NCI-H1417 (cell line): ENCODE measurements at places on chromosomes 2 and 18.
A peak's percentile ranks its signal among the peaks of the same experiment; 100 is the strongest.

- no peak for DNase-seq
These were observed 221.5 kb downstream of the TFCP2L1 start for GRCh38 chr2:121063471-121063870.

DNA sequence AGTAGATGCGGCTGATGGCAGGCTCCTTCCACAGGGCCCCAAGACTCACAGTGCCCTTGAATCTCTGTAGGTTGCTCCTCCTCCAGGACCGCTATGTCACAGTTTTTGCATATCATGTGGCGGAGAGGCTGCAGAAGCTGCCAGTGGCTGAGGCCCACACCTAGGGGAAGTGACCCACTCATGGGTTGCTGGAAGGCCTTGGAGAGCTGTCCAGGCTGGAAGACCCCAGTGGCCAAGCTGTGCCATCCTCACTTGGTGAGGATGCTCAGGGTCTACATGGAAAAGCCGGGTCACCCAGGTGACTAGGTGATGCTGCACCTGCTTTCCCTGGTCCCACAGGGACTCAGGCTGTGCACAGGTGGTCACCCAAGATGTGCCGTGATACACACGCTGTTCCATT is 90.6 kb downstream of the SEPTIN10 start:
- DNase-seq: no peak

- DNase-seq: peak; percentile 90
These were observed 30.8 kb upstream of the ZNF396 start for GRCh38 chr18:35407871-35408481.

- no peak for DNase-seq
These were observed 20.5 kb upstream of the RPL37A start for GRCh38 chr2:216478151-216478550.

DNA sequence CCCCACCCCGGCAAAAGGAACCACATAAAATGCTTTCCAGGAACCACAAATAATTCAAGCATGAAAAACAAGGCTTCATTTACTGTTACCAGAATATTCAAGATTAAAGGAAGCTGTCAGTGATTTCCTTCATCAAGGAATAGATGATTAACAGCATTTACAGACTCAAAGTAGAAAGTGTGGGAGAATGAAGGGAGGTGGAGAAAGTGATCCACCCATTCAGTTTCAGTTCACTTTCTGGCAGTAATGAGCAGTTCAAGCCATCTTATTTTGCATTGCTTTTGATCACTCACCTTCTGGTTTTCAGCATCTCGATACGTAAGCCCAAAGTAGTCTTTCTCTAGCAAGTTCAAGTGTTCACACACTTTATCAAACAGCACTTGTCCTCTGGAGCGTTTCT is 99.0 kb downstream of the EPB41L3 start:
- DNase-seq: no peak

DNA sequence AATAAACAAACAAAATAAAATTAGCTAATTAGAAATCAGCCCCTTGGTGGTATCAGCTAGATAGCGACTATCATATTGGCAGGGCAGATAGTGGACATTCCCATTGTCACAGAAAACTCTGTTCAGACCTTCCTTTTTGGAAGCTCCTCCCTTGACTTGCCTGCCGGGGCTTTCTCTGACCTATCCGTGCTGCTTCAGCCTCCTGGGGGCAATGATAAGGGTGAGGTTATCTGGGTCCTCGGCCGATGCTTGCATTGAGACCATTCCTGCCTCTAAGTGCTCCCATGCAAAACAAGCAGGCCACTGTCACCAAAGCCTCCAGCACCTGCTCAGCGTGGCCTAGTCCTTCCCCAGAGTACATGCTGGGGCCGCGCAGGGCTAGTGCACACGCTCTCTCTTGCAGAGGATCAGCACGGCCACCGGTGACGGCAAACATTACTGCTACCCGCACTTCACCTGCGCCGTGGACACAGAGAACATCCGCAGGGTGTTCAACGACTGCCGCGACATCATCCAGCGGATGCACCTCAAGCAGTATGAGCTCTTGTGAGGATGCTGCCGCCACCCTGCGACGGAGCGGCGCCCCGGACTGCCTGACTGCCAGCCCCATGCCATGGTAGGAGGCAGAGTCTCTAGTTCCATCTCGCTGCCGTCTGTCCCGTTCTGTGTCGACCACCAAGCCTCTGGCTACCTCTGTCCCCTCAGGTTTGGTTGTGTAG is 27.4 kb downstream of the MPPE1 start:
- DNase-seq: no peak

GRCh38 chr2:134778372-134778771 is 59.6 kb upstream of the TMEM163 start:
- DNase-seq: no peak

- no peak for DNase-seq
These were observed 24.4 kb upstream of the TEX44 start for GRCh38 chr2:231568098-231568784.

DNA sequence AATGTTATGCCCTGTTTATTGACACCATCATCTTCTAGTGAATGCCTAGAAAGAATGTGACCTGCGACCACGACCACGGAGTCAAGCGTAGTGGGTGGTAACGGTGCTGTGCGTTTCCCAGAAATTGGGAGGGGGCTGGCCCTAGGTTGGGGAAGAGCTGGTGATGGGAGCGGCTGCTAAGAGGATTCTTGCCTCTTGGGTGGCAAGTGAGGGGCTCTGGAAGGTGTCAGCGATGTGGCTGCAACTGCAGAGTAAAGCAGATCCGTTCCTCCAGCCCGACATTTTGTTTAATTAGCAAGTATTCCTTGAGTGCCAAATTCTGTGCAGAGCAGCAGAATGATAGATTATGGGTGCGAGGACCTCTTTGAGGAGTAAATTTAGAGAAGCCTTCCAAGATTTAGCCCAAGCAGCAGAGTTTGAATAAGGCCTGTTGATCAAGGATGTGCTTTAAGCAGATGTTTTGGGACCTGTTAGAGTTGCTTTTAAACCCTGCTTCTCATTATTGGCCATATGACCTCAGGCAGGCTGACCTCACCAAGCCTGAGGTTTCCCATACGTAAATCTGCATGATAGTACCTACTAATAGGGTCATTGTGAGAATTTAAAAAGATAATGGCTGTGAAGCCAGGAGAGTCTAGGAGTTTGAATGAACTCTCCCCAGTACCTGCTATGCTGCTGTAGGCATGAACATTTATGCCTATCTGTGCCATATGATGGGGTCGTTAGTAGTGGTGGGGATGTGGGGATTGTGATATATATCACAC is 287.7 kb downstream of the PTGR3 start:
- no peak for DNase-seq

- DNase-seq: peak; percentile 49
These were observed 188.0 kb downstream of the CDH7 start for GRCh38 chr18:65938592-65939372.

DNA sequence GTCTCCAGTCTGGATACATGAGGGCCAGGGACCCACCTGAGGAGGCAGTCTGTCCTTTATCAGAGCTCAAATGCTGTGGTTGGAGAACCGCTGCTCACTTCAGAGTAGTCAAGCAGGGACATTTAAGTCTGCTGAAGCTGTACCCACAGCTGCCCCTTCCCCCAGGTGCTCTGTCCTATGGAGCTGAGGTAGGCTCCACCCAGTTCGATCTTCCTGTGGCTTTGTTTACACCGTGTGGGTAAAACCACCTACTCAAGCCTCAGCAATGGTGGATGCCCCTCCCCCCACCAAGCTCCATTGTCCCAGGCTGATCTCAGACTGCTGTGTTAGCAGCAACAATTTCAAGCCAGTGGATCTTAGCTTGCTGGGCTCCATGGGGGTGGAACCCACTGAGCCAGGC is 731.4 kb upstream of the HS6ST1 start:
- DNase-seq: peak; percentile 4

DNA sequence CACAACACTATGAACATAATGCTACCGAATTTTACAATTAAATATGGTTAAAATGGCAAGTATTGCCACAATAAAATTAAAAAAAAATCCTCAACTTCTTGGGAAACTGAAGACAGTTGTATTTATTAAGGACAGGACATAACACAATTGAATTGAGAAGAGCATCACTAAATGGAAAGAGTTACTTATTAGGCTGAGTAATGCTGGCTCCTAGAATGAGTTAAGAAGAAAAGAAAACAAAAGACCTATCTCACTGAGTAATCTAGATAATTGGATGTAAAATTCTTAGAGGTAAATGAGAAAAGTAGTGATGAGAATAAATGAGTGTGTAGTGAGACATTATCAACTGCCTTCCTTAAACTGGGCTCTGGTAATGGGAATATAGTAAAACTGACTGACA is 121.7 kb downstream of the FSIP2 start:
- no peak for DNase-seq

GRCh38 chr2:141499123-141499522 is 631.7 kb downstream of the LRP1B start:
- no peak for DNase-seq
